Right ventricle myocardium superior (tissue), 1 donor: ENCODE measurements at places on chromosomes 13 and 19. TPM values are rescaled to one million over a fixed set of nuclear protein-coding genes. Genes with fewer than 3 reads are reported as not detected.

ZMYM5 gene
- total RNA-seq = 6.5 TPM

NTF4 gene
- 0.48 TPM for total RNA-seq

CEACAM8 gene
- total RNA-seq = not detected

ADGRE1 gene
- 0.24 TPM for total RNA-seq

ONECUT3 gene
- total RNA-seq = not detected

ERICH6B gene
- total RNA-seq = not detected

SIGLEC7 gene
- total RNA-seq = 0.97 TPM

ADAMTSL5 gene
- 22.5 TPM for total RNA-seq

ZNF773 gene
- 3.9 TPM for total RNA-seq

SBSN gene
- not detected for total RNA-seq

CAPN12 gene
- total RNA-seq = not detected

FFAR3 gene
- total RNA-seq = not detected

DCLK1 gene
- 12.7 TPM for total RNA-seq

PPM1N gene
- total RNA-seq = 0.75 TPM

COL4A2 gene
- 91.2 TPM for total RNA-seq

NLRP4 gene
- not detected for total RNA-seq

OR10H1 gene
- not detected for total RNA-seq

PABPC3 gene
- 0.08 TPM for total RNA-seq

PSG1 gene
- total RNA-seq = not detected

SIGLEC12 gene
- not detected for total RNA-seq

GSX1 gene
- total RNA-seq = not detected

OR7C1 gene
- total RNA-seq = not detected

MUC16 gene
- total RNA-seq = not detected

LYPD3 gene
- total RNA-seq = 0.16 TPM

ZNF284 gene
- total RNA-seq = 1.6 TPM

RAB3A gene
- 26.7 TPM for total RNA-seq

PLEKHF1 gene
- 39.9 TPM for total RNA-seq

CLDND2 gene
- 0.46 TPM for total RNA-seq

ELANE gene
- total RNA-seq = 1.3 TPM

TLE5 gene
- total RNA-seq = 760 TPM

NLRP9 gene
- total RNA-seq = not detected

DNAJC15 gene
- total RNA-seq = 32.9 TPM

TIMM29 gene
- 11.8 TPM for total RNA-seq

SIRT2 gene
- total RNA-seq = 96.2 TPM

ZNF780B gene
- total RNA-seq = 26.0 TPM

PCDH9 gene
- 10.0 TPM for total RNA-seq

MYO16 gene
- 1.2 TPM for total RNA-seq

WASF3 gene
- total RNA-seq = 10.5 TPM

NAPSA gene
- 0.40 TPM for total RNA-seq

SLITRK5 gene
- 0.03 TPM for total RNA-seq

NANOS3 gene
- total RNA-seq = 1.8 TPM

ASPDH gene
- not detected for total RNA-seq

PLIN5 gene
- 64.6 TPM for total RNA-seq

C13orf42 gene
- not detected for total RNA-seq

PRX gene
- 3.8 TPM for total RNA-seq
